ENCODE measurements at places on chromosomes 7 and 10. TPM values are rescaled to one million over a fixed set of nuclear protein-coding genes. Genes with fewer than 3 reads are reported as not detected.
A peak's percentile ranks its signal among the peaks of the same experiment; 100 is the strongest.

GRCh38 chr10:34766266-34766600 is 48.9 kb downstream of the PARD3 start:
- no peak for DNase-seq

DNA sequence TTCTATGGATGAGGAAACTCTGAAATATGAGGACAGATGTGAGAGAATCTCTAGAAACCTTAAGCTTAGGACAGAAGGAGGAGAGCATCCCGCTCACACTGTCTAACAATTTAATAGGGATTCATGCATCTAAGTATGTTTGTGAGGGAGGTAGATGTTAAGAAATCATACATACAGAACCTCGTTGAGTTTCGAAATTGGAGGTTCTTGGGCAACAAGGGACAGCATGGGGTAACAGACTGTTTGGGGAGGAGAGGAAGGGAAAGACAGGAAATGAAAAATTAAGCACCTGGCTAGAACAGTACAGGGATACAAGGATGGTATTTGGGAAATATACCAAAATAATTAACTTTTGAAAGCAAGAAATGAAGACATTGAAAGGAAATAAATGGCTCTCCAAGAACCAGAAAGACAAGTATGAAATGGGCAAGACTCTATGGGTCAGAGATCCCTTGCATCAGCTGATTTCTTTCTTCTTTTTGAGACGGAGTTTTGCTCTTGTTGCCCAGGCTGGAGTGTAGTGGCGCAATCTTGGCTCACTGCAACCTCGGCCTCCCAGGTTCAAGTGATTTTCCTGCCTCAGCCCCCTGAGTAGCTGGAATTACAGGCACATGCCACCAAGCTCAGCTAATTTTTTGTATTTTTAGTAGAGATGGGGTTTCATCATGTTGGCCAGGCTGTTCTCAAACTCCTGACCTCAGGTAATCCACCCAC is 207.9 kb downstream of the CTNNA3 start:
- DNase-seq: no peak

DNA sequence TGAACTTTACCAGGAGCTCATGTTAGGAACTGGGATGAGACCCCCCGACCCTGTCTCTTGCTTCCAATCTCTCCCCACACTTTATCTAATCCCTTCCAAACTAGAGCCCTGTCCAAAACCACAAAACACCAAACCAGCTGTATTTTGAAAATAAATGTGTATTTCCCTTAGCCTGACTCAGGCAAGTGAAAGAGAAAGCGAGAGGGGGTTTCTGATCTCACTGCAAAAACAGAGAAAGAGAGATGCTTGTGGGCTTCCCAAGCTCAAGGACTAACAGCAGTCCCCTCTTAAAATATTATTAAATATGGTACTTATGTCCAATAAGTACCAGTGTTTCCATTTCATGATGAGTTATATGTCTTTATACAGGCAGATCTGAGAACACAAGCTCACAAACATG is 122.0 kb downstream of the AGMO start:
- DNase-seq: no peak

DNA sequence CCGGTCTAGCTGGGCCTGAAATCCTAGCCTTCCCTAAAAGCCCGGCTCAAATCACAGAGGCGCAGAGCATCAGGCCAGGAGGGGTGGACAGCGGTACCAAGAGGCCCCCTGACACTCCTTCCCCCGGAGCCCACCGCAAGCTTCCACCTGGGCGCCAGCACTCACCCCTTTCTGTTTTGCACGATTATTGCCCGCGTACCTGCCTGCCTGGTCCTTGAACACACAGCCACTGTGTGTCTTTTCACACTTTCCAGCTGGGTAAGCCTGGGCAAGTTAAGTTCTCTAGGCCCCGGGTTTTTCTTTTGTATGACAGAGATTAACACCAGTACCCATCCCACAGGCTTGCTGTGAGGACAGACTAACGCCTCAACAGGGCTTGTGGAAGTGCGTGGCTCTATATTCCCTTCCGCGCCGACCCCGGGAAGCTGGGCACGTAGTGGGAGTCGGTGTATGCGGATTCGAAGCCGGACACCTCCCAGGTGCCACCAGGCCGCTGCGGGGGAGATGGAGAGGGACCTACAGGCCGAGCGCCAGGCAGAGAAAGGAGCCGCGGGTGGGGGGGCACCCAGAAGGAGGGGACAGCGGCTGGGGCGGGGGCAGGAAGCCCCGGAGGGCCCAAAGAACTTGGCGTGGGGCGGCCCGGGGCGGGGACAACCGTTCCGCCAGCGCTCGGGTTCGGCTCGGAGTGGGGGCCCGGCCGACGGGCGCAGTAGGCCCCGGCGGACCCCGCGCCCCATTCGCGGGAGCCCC is 792 bp downstream of the ZNF746 start:
- DNase-seq: peak; percentile 48

DNA sequence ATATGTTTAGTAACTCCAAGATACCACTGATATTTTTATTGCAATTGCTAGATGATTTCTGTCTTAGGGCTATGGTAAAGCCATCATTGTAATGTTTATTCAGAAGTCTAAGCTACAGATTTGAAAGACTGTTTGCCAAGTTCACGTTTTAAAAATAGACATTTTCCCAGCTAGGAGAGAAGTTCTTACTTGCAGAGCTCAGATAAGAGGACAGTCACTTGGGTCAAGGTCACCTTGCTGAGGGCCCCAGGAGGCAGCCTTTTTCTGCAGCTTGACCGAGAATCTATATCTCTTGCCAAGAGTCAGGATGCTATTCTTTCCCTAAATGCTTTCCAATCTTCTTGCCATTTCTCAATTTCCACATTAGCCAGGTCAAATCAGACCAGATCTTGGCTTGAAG is 1011.2 kb downstream of the KCNMA1 start:
- no peak for DNase-seq

GRCh38 chr7:2015251-2015871 is 217.4 kb downstream of the MAD1L1 start:
- DNase-seq: no peak

DNA sequence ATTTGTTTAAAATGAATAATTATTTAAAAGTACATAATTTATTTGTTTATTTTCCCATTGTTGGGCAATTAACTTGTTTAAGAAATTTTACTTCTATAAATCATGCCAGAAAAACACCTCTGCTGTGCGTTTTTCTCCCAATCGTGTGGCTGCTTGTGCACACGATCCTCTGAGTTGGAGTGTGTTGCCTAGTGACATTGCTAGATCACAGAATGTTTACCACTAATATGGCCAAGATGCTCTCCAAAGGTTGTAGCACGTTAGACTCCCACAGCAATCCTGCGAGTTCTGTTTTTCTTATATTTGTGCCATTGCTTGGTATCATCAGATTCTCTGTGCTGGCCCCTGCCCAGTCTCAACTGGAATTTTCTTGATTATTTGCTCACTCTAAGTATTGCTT is 207.1 kb upstream of the ADCY1 start:
- DNase-seq: no peak

DNA sequence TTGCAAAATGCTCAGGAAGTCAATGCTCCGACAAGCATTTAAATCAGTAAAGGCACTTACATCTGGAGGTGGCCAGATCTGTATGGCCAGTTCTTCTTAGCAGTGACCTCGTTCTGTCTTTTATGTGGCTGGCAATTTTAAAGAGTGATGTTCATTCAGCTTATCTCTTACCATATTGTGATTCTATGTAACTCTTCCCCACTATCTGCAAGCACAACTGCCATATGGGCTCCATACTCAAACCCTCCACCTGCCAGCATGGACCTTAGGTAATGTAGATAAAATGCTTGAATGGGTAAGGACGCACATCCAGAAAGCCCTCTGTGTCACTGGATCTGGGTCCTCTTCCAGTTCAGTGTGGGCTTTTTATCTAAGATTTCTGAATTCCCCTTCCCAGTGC is 42.4 kb upstream of the STK17A start:
- no peak for DNase-seq

- DNase-seq: no peak
These were observed 8.9 kb downstream of the GFRA1 start for GRCh38 chr10:116263870-116264655.

- DNase-seq: no peak
These were observed 494.2 kb upstream of the GALNT17 start for GRCh38 chr7:70637726-70638125.

- DNase-seq: no peak
These were observed 55.7 kb upstream of the CDK1 start for GRCh38 chr10:60722623-60723022.

DNA sequence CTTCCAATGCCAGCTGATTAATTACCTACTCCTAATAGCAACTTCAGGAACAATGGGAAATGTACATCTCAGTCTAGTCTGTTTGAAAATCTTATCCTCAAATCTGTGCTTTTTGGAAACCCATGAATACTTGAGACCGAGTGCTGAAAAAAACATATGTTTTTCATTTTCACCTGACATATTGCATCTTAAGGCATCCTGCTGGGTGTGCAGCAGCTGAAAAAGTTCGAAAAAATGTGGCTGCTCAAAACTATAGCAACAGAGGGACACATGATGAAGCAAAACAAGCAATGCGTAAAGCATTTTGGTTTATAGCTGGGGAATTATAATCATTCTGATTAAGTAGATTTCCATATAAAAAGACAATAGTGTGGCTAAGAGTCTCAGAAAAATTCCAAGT is 218.0 kb downstream of the CREB5 start:
- DNase-seq: no peak

- no peak for DNase-seq
These were observed 37.6 kb downstream of the MCU start for GRCh38 chr10:72729528-72729927.

GRCh38 chr10:94062611-94063010 is 68.9 kb downstream of the PLCE1 start:
- no peak for DNase-seq

DNA sequence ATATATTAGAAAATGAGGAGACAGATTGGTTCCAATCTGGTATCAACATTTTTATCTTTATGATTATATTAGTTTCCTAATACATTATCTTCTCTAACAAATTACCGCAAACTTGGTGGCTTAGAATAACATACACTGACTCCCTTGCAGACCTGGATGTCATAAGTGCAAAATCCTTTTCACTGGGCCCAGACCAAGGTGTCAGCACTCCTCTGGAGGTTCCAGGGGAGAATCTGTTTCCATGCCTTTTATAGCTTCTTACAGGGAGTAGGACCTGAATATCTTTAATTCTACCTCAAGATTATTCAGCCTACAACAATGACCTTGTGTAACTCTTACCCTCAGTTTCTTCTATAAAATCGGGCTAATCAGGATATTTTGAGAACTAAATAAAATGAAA is 329.9 kb upstream of the GRM3 start:
- DNase-seq: no peak

DNA sequence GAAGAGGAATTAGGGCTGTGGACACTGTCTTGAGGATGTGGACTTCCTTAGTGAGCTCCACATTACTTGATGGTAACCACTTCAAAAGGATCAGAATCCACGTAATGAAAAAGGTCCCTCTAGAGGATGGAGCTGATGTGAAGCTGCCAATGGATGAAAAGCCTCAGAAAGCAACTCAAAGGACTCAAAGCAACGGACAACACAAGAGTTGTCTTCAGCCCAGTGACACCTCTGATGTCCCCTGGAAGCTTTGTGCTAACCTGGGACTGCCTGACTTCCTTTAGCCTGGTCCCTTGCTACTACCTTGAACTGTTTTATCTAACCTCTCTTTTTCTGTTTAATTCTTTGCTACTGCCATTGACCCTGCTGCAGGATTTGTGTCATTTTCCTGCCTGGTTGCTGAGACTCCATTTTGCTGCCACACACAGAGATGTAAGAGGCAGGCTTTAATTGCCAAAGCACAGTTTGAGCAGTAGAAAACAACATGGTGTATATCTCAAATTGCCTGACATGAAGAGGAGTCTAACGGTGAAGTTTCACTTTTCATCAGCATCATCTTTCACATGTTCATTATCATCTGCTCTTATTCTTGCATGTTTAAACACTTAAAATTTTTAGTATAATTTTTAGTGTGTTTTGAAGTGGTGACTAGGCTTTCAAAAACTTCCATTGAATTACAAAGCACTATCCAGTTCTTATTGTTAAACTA is 11.1 kb upstream of the SGCE start:
- DNase-seq: no peak

- no peak for DNase-seq
These were observed 5.5 kb upstream of the STN1 start for GRCh38 chr10:103923502-103923901.

DNA sequence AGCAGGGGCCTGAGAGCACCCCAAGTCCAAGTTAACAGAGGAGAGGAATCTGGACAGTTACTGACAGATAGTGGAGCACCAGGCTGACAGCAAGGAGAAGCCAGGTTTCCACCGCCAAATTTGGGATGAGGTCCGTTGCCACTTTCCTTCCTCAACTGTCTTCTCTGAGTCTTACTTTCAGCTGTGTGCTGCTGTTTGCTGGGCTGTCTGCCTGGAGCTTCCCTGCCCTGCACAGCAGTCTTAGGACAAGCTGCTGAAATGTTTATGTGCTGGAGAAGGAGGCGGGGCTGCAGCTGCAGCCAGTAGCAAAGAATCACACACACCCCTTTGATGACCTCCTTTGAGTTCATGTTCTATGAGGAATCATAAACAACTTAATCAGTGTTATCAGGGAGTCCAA is 17.4 kb upstream of the CYP3A7 start:
- DNase-seq: no peak

PCLO gene
- 1.2 TPM for total RNA-seq

GIMAP4 gene
- total RNA-seq: not detected

FXYD4 gene
- not detected for total RNA-seq

FAM237B gene
- not detected for total RNA-seq

COL17A1 gene
- total RNA-seq: 2.6 TPM

PAPOLB gene
- not detected for total RNA-seq

SLC26A3 gene
- total RNA-seq: not detected

EPHA1 gene
- total RNA-seq: not detected

Measured in RPMI7951 (cell line).